Astrocyte (in vitro differentiated cells and primary cell): ENCODE measurements at places on chromosomes 3 and 15.
A peak's percentile ranks its signal among the peaks of the same experiment; 100 is the strongest.

DNA sequence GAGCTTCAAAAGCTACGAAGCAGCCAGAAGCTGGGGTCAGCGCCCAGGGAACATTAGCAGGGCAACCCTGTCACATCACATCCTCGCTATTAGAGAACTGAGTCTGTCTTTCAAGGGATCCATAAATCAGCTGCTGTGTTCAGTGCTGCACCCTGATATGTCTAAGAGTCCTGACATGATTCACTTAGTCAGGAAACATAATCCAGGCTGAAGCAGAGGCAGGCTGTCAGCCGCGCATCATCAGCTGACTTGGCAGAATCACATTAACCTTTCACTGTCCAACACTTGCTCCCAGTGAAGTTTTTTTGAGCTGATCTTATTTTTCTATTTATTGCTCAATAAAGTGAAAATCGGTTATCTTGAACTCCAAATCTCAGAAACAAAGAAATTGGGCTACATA is 23.5 kb downstream of the MYH15 start:
- H3K36me3 ChIP-seq, result no peaks in the 10 kb centered on the region
- H3K27ac ChIP-seq, result no peak overlapping the region
- no peaks in the 10 kb centered on the region for H3K27me3 ChIP-seq
- H3K4me1 ChIP-seq, result peaks cover 5% of the 10 kb centered on the region
- DNase-seq, result peak; percentile 48
- H3K4me3 ChIP-seq, result no peak overlapping the region

GRCh38 chr15:80159811-80160569 is 7.2 kb downstream of the FAH start:
- H3K36me3 ChIP-seq, result no peaks in the 10 kb centered on the region
- peak overlapping the region; percentile 68 for H3K27ac ChIP-seq
- H3K4me3 ChIP-seq, result no peak overlapping the region

GRCh38 chr15:45162771-45163507 is 24.8 kb downstream of the SHF start:
- peaks cover 22% of the 10 kb centered on the region for H3K4me1 ChIP-seq
- DNase-seq, result peak; percentile 61
- H3K27ac ChIP-seq, result no peak overlapping the region
- H3K27me3 ChIP-seq, result no peaks in the 10 kb centered on the region

DNA sequence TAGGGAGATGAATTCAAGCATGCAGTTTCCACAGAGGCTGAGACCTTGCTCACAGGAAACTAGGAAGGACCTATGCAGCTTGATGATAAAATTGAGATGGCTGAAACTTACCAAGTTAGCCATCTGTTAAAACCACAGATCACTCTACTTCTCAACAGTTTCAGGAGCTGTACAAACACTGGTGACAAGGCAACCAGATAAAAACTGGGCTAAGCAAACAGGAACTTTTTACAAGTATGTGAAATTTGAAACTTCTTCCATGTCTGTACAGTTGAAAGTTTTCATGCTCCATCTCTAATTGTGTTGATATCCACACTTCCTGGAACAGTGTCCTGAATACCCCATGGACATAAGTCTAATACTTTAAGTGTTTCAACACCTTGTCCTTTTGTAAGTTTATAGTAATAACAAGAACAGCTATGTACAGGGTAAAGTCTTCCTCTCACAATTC is 78.2 kb downstream of the FAIM start:
- peak overlapping the region; percentile 25 for H3K27ac ChIP-seq
- peaks cover 5% of the 10 kb centered on the region for H3K4me1 ChIP-seq
- no peak overlapping the region for H3K4me3 ChIP-seq
- peak; percentile 94 for DNase-seq
- H3K27me3 ChIP-seq, result no peaks in the 10 kb centered on the region

DNA sequence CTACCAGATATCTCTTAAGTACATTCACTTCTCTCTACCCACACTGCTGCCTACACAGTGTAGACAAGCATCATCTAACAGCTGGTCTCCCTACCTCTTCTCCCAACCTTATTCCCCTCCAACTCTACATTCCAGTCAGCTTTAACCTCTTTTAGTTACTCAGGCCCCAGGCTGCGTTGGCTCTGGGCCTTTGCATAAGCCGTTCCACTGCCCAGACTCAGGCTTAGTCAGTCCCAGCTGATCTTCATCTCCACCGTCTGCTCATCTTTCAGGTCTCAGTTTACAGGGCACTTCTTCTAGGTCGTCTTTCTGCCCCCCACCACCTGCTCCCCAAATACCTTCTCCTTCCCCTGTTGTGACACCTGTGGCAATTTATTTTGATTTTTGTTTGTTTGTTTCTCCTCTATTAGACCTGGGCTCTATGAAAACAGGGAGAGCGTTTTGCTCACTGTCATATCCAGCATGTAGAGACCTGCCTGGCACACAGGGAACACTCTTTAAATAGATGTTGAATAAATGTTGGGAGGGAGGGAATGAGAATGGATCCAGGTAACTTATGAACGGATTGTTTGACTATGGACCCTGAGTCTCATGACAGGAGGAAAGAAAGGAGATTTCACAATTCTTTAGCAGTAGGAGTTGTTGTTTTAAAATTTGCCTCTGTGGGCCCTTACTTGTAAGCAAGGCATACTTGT is 11.1 kb downstream of the SLC27A2 start:
- no peak overlapping the region for H3K4me3 ChIP-seq
- H3K27ac ChIP-seq, result no peak overlapping the region
- H3K36me3 ChIP-seq, result no peaks in the 10 kb centered on the region
- no peaks in the 10 kb centered on the region for H3K4me1 ChIP-seq

- H3K4me3 ChIP-seq, result no peak overlapping the region
- H3K4me1 ChIP-seq, result peaks cover 4% of the 10 kb centered on the region
- DNase-seq, result no peak
- H3K36me3 ChIP-seq, result no peaks in the 10 kb centered on the region
These were observed 12.3 kb upstream of the EHD4 start for GRCh38 chr15:41984622-41985021.

GRCh38 chr3:183924543-183924942 is 39.9 kb upstream of the PARL start:
- peaks cover 19% of the 10 kb centered on the region for H3K36me3 ChIP-seq
- no peak overlapping the region for H3K27ac ChIP-seq
- H3K4me1 ChIP-seq, result no peaks in the 10 kb centered on the region
- no peak overlapping the region for H3K4me3 ChIP-seq
- no peak for DNase-seq

GRCh38 chr3:140180603-140181002 is 245.6 kb downstream of the CLSTN2 start:
- H3K4me1 ChIP-seq, result peaks cover 9% of the 10 kb centered on the region
- H3K27me3 ChIP-seq, result no peaks in the 10 kb centered on the region
- no peak overlapping the region for H3K4me3 ChIP-seq

- H3K36me3 ChIP-seq, result no peaks in the 10 kb centered on the region
- H3K4me1 ChIP-seq, result no peaks in the 10 kb centered on the region
- no peak for DNase-seq
- no peak overlapping the region for H3K27ac ChIP-seq
- no peak overlapping the region for H3K4me3 ChIP-seq
These were observed 48.3 kb upstream of the CCDC50 start for GRCh38 chr3:191280882-191281281.

DNA sequence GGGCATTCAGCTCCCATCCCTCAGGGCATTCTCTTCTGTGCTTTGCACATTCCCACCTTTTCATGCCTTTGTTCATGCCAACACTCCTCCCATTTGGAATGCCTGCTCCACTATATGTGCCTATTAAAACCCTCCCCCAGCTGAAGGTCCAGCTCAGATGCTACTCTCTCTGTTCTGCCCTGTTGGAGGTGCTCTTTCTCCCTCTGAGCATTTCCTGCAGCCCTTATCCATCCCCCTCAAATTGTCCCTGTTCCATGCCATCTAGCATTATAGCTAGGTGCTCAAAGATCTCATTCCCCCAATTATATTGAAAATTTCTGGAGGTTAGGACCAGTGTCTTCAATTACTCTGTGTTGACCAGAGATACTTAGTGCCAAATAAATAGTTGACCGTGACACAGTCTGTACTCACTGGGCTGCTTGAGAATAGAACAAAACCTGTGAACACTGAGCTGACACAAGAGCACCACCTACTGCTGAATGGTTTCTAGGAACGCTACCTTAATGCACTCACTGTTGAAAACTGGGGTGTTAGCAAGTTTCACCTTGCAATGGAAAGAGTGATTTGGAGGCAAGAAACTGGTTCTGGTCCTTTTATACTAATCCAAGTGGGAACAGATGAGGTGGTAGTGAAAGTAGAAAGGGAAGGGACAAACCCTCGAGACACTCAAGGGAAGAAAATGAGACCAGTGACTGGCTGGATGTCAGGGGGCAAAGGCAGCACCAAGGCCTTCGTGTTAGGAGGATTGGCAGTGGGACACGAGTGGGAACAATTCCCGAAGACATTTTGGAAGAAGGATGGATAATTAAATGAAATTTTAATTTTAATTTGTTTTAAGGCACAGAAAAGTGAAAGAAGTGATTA is 289.8 kb upstream of the ROPN1 start:
- H3K36me3 ChIP-seq, result no peaks in the 10 kb centered on the region
- H3K27me3 ChIP-seq, result no peaks in the 10 kb centered on the region
- DNase-seq, result peak; percentile 36
- no peak overlapping the region for H3K27ac ChIP-seq
- H3K4me3 ChIP-seq, result no peak overlapping the region

DNA sequence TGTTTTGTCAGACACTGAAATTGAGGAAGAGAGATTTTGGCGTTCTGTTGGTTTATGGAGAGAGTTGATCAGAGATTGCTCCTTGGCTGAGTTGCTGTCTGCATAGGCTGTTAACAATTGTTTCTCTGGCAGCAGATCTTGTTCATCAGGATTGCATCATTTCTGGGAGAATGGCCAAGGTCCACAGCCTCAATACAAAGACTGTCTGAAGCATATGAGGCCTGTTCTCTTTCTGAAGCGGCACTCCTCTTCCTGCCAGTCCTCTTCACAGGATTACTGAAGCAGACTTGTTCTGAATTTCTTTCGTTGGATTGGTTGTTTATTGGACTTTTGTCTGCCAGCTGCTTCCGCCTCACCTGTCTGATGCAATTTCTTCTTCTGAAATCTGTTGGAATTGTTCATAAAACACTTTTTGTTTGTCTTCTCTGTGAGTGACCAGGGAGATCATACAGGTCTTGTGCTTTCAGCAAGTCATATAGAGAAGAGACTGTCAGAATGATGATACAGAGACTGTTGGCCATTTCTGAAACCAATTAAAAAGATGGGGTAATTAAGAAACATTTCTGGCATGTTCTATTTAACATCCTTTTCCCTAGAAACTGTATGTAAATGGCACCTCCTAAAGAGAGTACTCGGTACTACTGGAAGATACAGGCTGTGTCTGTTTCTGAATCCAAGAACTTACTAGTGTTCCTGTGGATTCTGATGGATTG is 25.5 kb downstream of the SETD5 start:
- peaks cover 28% of the 10 kb centered on the region for H3K4me1 ChIP-seq
- peak overlapping the region; percentile 1 for H3K4me3 ChIP-seq
- DNase-seq, result peak; percentile 95
- no peaks in the 10 kb centered on the region for H3K27me3 ChIP-seq
- H3K36me3 ChIP-seq, result peaks cover 22% of the 10 kb centered on the region

DNA sequence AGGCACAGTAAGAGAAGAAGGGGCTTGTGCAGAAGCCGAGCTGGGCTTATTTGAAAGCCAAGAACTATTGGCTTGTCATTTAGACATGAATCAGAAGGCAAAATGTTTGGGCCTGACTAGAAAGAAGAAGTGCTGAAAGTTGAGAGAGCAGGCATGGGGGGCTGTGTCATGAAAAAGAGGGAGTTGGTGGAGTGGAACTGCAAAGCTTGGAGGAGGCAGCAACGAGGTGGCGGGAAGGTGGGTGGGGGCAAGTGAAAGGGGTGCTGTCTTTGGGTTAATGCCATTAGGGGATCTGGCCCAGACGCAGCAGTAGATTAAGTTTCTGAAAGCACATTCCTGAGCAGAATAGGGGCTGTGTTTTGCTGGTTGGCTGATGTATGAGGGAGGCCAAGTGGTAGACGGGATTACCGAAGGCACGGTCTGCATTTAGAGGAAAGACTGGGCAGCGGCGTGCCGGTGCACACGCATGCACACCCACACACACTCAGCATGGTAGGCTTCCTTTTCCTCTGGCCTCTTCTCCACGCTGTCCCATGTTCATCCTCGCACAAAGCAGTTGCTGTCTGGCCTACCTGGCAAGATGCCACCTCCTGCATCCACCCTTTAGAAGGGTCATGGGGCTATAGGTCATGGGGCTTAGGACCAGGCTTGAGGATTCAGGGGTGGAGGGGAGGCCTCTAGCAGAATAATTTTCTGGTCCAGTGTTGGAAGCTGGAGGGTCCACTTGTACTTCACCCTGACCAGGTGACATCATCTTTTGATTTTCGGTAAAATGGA is 43.0 kb downstream of the BOC start:
- H3K4me1 ChIP-seq, result peaks cover 6% of the 10 kb centered on the region
- H3K36me3 ChIP-seq, result no peaks in the 10 kb centered on the region
- H3K4me3 ChIP-seq, result no peak overlapping the region
- no peaks in the 10 kb centered on the region for H3K27me3 ChIP-seq
- no peak overlapping the region for H3K27ac ChIP-seq

- no peaks in the 10 kb centered on the region for H3K27me3 ChIP-seq
- no peak overlapping the region for H3K27ac ChIP-seq
- no peaks in the 10 kb centered on the region for H3K36me3 ChIP-seq
- no peaks in the 10 kb centered on the region for H3K4me1 ChIP-seq
These were observed 37.2 kb downstream of the CCDC54 start for GRCh38 chr3:107414325-107414964.

DNA sequence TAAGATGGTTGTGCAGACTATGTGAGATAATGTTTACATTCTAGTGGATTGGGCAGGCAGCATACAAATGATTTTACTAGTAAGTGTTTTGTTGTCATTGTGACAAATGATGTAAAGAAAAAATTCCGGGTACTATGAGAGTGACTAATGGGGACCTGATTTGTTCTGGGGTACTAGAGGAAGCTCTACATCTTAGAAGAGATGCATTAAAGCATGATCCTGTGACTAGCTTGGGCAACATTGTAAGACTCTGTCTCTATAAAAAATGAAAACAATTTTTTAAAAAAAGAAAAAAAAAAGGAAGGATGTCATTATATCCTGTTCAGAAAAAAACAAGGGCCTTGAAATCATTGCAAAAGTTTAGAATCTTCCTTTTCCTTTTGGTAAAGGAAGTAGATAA is 58.1 kb upstream of the MYRIP start:
- no peaks in the 10 kb centered on the region for H3K36me3 ChIP-seq
- no peaks in the 10 kb centered on the region for H3K27me3 ChIP-seq
- no peak overlapping the region for H3K27ac ChIP-seq
- H3K4me1 ChIP-seq, result no peaks in the 10 kb centered on the region

GRCh38 chr3:89851974-89852621 is 744.7 kb downstream of the EPHA3 start:
- no peak overlapping the region for H3K27ac ChIP-seq
- DNase-seq, result peak; percentile 4
- H3K36me3 ChIP-seq, result no peaks in the 10 kb centered on the region
- no peaks in the 10 kb centered on the region for H3K4me1 ChIP-seq
- H3K27me3 ChIP-seq, result no peaks in the 10 kb centered on the region

GRCh38 chr3:62577153-62577552 is 203.8 kb upstream of the FEZF2 start:
- peaks cover 3% of the 10 kb centered on the region for H3K4me1 ChIP-seq
- H3K27ac ChIP-seq, result no peak overlapping the region
- no peaks in the 10 kb centered on the region for H3K36me3 ChIP-seq
- H3K4me3 ChIP-seq, result no peak overlapping the region
- no peak for DNase-seq
- H3K27me3 ChIP-seq, result no peaks in the 10 kb centered on the region
